ENCODE measurements at places on chromosomes 5 and 9.

DNA sequence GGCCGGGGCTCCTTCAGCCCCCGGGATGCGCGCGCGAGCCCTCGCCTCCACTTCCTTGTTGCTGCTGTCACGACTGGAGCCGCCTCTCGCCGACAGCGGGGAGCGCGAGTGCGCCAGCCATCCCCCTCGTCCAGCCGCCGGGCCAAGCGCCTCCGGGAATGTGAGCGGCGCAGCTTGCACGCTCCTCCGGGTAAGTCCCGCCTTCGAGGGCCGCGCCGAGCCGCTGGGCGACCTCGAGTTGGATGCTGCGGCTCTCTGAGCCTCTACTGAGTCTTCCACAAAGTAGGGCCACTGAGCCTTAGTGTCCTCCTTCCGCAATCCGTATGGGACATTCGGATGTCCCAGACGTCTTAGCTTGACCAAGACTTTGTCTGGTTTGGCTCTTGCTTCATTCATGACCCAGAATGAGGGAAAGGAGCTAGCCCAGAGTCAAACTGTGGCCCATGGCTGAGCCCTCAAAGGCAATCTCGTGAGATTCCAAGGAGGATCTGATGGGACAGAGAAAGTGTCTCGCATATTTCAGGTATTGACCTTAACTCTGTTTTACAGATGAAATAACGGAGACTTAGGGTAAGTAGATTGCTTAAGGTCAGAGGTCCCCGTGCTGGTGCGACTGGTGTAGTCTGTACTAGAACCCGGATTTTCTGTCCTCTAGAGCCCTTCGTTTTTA, 586 bp downstream of the HMGXB3 start:
- DNase-seq = no peak

GRCh38 chr5:145806923-145807322, 28.2 kb downstream of the PRELID2 start:
- DNase-seq = no peak

DNA sequence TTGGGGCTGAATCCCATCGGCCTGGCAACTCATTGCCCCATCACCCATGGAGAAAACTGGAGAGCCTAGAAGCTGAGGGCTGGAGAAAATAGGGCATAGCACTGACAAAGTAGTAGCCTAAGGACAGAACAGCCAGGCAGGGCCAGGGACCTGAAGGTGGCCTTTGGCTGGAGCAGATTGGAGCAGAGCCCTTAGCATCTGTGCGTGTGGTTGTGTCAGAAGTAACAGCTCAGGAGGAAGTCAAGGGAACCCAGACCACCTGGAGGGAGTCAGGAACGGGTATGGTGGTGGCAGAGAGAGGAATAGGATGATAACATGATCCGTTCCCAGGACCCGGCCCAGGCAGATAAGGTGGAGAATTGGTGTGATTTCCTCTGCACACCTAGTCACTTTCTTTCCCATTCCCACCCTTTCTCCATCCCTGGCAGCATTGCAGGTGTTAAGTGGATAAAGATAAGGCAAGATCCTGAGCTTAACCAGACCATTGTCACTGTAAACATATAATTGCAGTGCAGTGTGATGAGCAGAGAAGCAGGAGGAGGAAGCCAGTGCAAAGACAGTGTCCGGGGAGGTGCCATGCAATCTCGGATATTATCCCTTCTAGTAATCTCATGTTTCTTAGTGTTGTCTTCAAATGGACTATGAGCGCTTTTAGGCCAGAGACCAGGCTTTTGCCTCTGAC, 67.0 kb downstream of the NDFIP1 start:
- no peak for DNase-seq

- no peak for DNase-seq
Measured at GRCh38 chr5:39186722-39187539, 32.4 kb downstream of the FYB1 start.

DNA sequence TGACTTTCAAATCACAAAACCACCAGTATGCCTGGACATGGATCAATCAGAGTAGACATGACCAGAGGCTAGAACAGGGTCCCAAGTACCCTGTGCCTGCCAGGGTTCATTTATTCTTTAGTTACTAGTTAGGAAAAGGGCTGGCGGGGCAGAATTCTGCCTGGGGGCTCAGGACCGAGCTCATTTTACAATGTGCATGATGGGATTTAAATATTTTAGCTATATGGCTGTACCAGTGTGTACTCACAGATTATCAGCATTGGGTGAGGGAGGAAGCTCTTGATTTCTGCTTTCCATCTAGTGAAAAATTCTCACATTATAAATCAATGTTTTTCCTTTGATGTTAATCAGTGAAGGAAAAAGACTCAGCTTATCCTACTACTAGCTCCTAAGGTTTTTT, 1511.1 kb downstream of the EFNA5 start:
- no peak for DNase-seq

DNA sequence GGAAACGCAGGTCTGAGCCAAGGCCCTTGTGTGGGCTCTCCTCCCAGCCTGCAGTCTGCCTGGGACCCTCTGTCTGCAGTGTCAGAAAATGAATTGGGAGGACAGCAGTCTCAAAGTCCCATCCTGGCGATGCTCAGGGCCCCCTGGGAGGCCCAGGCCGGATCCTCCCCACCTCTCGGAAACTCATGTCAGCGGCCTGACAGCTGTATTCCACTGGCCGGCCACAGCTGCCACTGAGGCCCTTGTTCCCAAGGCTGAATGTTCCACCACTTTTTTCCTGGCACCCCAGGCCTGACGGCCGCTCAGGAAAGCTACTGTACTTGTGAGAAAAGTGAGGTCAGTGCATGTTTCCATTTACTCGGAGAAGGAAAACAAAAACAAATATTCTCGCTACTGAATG, 180.0 kb downstream of the FGF18 start:
- no peak for DNase-seq

DNA sequence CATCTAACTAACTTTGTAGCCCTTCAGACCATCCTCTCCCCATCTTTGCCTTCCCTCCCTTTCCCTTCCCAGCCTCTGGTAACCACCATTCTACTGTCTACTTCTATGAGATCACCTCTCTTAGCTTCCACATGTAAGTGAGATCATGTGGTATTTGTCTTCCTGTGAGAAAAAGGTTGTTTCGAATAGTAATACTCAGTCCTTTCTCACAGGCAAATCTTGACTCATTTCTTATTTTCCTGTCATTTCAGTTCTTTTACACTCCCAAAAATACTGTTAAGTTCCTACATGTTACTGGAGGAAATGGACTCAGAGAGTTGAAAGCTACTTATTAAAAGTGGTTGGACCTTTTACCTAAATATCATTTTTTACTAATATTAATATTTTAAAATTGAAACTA, 82.1 kb downstream of the SLF1 start:
- DNase-seq = no peak

GRCh38 chr5:78221964-78222451, 72.5 kb downstream of the AP3B1 start:
- DNase-seq = no peak

DNA sequence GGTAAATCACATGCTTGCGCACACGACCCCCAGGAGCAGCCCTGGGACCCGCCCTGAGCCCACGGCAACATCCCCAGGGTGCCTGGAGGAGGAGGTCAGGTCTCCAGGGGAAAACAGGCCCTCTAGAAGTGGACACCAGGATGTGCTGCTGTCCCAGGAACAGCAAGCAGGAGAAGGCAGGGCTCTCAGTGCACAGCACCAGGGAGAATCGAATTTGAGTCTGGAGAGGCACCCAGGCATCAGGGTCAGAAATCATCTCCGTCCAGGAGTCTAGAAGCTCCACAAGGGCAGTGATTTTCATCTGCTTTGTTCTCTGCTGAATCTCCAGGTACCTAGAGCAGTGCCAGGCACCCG, 93.6 kb downstream of the PAX5 start:
- no peak for DNase-seq

DNA sequence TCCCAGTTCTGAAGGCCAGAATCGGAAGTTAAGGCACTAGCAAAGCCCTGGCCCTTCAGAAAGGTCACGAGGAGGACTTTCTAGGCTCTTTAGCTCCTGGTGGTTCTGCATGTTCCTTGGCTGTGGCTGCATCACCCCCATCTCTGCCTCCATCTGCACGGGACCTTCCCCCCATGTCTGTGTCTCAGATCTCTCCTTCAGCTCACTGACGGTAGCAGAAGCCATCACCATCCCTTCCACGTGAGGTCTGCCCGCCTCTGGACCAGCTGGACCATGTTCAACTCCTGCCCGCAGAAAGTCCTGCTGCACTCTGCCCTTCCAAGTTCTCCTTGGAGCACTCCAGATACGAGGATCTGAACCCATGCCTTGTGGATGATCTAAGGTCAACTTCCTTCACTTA, 242.9 kb upstream of the IRX1 start:
- DNase-seq = no peak

GRCh38 chr5:111668477-111669414, 88.2 kb downstream of the NREP start:
- DNase-seq = no peak

GRCh38 chr5:107090506-107090905, 580.2 kb downstream of the EFNA5 start:
- no peak for DNase-seq

- no peak for DNase-seq
Measured at GRCh38 chr5:153753645-153754432, 263.4 kb downstream of the GRIA1 start.

- no peak for DNase-seq
Measured at GRCh38 chr9:93665637-93666438, 89.5 kb downstream of the PHF2 start.

GRCh38 chr5:40826489-40827187, 8.4 kb downstream of the RPL37 start:
- no peak for DNase-seq

- peak; percentile 82 for DNase-seq
Measured at GRCh38 chr9:14366076-14366475, 52.1 kb upstream of the NFIB start.

- no peak for DNase-seq
Measured at GRCh38 chr9:70514273-70514672, 99.8 kb upstream of the KLF9 start.

DNA sequence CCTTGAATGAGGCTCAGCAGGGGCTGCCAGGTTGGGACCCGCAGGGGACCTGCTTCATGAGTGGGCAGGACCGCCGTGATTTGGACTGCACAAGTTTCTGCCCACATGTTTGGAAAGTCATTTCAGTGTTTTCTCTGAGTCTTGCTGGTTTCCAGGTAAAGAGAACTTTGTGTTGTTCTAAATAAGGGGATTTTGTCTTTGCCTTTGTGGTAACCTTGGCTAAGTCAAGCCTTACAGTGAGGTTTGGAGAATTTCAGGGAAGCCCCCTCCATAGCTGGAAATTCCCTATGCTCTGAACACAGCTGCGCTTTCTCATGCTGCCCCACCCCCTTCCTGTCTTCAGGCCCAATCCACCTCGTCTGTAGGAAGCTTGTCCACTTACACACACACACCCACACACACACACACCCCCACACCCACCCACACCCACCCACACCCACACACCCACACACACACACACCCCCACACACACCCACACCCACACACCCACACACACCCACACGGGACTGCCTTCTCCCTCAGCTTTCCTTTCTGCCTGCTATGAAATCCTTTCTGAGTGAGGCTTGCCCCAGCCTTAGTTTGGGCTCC, 270.1 kb downstream of the HSPA4 start:
- DNase-seq = no peak

DNA sequence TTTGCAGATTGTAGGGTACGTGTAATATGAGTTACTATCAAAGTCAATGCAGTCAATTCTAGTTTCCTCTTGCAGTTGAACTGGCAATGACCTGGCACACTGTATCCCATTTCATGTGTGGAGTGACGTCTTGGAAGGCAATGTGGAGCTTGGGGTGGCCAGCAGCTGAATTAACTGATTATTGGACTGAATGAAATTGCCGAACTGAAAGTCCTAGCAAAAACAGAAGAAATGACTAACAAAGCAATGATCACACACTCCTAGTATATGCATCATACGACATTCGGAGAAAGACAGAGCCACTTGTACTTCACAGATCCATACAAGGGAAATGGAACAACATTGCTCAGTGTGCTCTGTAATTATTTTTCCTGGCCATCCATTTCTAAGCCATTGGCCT, 259.1 kb upstream of the DAPK1 start:
- DNase-seq = no peak

DNA sequence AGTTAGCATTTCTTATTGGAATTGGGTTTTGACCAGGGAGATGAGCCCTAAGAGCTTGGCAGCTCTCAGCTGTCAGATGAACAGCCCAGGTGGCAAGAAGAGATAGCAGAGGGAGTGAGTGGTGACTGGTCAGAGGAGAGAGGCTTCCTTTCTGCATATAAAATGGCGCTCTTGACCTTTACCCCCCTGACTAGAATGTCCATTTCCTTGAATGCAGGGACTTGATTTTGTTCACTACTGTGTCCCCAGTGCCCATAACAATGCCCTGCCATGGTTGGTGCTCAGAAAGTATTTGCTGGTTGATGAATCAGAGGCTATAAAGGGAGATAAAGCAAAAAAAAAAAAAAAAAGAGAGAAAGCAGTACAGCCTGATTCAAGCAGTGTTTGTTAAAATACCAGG, 7.2 kb downstream of the CHMP5 start:
- DNase-seq = no peak

DNA sequence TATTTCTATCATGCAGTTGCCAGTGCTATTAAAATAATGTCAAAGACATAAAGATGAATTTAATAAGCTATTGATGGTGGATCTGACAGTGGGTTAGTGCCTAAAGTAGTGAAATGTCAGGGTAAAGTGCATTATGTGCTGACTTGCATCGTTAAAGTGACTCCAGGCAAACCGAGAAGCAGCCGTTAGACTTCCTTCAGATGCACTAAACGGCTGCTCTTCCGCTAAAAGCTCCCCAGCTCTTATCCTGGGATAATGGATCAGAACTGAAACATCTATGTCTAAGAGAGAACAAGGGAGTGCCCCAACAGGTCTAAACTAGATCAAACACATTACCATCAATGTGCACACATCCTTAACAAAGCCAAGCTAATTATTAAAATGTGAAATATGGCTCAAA, 468.2 kb downstream of the NTRK2 start:
- no peak for DNase-seq

DNA sequence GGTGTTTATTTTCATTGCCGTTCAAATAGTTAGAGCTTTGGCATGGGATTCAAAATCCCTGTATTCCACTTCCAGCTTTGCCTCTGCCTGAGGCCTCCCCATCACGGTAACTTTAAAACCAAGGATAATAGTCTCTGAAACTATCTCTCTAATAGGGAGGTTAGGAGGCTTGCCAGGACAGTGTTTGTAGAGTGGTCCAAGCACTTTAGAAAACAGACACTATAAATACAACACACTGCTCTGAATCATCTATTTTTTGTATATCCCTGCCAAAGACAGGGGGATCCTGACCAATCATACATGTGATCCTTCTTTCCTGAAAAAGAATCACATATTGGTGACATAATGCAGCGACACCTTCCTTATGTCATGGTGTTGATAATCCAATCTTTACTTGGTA, 326.8 kb downstream of the BNC2 start:
- no peak for DNase-seq

DNA sequence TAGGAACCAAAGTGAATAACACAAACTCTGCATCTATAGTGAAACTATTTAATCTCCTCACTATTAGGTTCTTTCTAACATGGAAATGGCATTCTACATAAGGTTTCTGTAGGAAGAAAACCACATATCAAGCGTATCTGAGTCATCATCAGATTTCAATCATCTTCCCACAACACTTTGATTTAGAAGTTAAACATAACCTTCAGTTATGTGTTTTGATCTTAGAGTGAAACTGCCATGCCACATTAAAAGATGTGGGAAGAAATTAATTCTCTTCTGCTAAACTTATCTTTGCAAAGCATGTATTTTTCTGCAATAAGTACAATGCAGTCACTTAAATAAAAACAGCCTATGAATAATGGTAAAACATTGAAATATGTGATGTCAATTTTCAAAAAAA, 55.0 kb downstream of the MEF2C start:
- DNase-seq = no peak
